ENCODE measurements at places on chromosomes 12 and 14.

- no peak for DNase-seq
Observed at GRCh38 chr14:87005280-87005679, 987.7 kb downstream of the GALC start.

DNA sequence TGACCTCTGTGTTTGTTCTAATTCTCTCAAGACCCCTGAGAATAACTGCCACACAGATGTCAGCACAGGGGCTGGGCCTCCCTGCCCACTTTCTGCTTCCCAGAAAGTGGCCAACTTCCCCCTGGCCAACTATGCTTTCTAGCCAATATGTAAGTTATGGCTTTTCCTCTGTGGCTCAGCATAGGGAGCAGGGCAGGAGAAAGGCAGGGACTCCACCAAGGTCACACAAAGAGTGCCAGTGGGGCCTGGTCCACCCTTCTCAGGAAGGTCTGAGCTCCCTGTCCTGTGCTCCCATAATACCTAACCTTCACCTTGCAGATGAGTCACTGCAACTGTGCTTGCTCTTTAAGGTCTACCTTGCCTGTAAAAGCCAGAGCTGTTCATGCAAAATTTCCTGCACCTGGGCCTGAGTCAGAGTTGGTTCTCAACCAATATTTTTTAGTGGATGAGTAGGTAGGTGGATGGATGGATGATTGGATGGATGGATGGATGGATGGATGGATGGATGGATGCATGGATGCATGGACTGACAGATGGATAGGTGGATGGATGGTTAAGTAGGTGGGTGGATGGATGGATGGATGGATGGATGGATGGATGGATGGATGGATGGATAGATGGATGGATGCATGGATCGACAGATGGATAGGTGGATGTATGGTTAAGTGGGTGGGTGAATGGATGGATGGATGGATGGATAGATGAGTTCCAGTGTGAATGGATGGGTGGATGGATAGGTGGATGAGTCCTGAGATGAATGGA lies 64.2 kb downstream of the DIO3 start:
- no peak for DNase-seq

- no peak for DNase-seq
Observed at GRCh38 chr14:34062353-34062973, 111.6 kb upstream of the EGLN3 start.

- DNase-seq: no peak
Observed at GRCh38 chr12:94126067-94126466, 22.3 kb upstream of the PLXNC1 start.

DNA sequence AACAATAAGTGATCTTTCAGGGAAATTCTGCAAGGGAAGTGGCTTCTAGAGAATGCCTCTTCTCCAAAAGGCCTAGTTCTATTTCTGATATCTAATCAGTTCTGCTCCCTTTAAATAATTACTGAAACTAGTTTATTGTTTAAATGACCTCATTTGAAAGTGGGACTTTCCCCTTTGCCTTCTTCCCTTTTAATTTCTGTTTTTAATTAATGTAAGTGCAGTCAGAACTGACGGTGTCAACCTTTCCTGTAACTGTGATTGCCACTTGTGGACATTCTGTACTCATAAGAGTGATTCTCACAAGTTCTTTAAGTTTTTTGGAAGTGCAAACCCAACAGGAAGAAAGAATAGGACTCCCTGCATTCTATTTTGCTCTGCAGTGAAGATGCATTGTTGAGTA lies 265.3 kb upstream of the PLEKHG7 start:
- DNase-seq: no peak

DNA sequence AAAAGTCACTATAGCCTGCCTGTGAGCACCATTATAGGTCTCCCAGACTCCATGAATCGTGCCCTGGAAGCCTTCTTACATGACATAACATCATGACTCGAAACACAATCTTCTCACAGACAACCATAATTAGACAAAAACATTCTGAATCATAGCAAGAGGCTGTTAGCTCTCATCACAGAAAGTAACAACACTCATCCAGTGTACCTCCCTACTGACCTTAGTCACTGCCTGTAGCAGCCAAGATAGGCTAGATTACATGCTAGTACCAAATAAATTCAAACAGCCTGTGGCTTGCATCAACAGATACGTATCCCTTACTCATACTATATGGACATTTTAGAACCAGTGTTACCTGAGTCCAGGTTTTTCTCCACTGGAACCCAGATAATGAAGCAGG lies 663.8 kb upstream of the FOXG1 start:
- DNase-seq: no peak

DNA sequence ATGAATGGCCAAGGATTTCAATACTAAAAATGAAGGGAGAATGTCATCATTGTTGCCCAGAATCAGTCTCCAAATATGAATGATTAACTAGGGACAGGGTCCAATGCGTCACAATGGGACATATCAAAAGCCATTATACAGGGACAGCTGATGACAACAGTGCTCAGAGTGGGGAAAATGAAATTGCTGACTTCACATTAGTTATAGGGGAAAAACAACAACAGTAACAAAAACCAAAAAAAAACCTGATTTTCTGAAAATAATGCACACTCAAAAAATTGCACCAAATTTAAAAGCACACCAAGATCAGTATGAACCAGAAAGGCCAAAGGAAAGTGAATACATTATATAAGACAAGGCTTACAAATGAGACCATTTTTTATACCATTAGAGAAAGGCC lies 353.2 kb upstream of the SOX5 start:
- no peak for DNase-seq

- DNase-seq: no peak
Observed at GRCh38 chr12:111443586-111443985, 37.9 kb downstream of the SH2B3 start.

DNA sequence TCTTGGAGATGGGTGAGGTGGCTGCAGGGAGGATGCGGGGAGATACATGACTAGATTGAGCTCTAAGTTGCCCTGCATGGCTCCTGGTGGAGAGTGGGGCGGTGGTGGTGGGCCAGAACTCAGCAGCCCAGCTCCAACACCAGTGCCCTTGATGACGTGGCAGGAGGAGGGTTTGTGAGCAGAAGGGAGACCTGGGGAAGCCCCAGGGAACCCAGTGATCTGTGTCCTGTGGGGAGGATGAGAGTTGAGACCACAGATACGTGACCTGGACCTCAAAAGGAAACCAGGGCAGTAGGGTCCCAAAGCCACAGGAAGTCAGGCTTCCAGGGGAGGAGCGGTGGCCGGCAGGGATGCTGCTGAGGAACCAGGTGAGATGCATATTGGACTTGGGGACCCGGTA lies 989.1 kb upstream of the TMEM132C start:
- DNase-seq: no peak

DNA sequence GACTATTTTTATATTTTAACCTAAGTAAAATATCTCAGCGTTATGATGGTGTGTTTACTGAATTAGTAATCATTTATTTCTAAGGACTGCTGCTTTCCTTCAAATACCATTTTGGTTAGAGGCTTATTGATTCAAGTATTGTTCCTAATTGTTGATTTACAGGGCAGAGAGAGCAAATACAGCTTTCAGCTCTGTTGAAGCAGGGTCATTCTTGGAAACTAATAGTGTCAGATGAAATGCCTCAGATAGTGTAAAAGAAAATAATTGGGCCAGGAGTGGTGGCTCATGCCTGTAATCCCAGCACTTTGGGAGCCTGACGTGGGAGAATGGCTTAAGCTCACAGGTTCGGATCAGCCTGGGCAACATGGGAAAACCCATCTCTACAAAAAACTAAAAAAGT lies 249.3 kb downstream of the FUT8 start:
- no peak for DNase-seq

DNA sequence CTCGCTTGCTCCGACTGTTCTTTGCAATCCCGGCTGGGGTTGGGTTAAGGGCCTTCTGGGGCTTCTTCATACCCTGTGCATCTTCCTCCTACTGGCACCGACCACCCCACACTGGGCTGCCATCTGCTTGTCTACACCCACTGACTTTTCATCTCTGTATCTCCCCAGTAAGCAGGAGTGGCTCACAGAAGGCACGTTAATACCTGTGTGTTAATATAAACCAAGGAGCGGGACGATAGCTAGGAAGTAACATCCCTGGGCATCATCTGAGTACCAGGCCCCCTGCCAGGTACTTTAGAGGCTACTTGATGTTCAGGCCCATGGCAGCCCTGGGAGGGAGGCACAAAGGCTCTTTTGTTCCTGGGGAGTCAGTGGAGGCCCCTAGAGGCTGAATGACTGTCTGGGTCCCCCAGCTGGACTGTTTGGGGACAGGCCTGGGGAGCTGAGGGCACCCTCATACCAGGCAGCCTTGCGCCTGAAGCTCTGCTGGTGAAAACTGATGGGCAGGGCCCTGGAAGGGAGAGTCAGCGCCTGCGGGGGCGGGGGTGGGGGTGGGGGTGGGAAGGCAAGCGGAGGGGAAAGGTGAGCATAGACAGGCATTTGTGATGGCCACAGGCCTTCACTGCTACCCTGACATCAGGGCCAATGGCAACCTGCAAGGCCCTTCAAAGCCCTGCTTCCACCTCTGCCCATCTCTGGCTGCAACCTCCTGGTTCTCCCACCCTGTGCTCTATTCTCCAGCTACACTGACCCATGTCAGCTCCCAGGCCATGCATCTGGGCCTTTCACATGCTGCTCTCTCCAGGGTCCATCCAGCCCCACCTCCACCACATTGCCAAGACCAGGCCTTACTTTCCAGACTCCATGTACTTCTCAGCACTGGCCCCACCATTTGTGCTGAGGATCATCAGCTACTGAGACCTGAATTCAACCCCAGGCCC lies 34.2 kb upstream of the DEGS2 start:
- no peak for DNase-seq

GRCh38 chr12:127083008-127083949 lies 1183.7 kb upstream of the TMEM132C start:
- DNase-seq: no peak

DNA sequence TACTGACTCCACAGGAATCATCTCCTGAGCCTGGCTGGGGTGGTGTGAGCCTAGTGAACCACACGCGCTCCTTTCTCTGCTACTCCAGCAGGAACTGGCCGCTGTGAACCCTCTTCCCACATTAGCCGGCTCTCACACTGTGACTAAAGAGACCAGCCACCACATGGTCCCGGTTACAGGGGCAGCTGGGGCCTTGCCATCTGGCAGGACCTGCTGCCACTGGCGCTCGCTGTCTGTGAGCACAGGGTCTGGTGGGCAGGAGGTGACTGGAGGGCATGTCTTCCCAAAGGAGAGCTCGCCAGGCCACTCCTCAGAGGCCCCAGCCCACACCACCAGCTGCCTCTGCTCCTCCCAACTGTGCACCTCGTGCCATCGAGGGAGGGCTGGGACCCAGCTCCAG lies 99.3 kb downstream of the SINHCAF start:
- no peak for DNase-seq

DNA sequence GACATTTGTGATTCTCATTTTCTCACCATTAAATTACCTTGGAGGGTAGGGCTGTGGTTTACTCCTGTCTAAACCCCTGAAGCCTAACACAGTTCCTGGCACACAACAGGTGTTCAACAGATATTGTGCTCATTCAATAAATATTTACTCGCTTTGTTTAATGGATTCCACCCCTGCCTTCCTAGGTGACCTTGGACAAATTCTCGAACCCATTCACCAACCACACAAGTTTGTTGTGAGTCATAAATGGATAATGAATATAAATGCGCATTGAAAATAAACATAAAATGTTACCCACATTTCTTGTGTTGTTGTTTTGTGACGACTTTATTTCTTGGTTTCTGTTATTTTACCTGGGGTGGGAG lies 362 bp upstream of the TSFM start:
- no peak for DNase-seq

DNA sequence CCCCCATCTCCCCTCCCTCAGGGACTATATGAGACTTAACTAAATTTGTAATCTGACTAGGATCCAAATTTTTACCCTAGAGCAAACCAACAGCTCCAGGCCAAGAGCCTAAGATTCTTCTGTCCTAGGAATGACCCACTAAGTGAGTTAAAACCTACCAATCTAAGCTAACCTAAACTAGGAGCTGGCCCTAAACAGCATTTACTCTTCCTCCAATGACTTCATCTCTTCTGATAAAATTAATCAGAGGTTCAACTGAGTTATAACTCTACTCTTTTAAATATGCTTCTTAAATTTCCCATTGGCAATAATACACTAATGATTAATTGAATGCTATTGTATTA lies 39.9 kb upstream of the TMPO start:
- DNase-seq: no peak

- DNase-seq: no peak
Observed at GRCh38 chr12:45828402-45828801, 98.9 kb downstream of the ARID2 start.

DNA sequence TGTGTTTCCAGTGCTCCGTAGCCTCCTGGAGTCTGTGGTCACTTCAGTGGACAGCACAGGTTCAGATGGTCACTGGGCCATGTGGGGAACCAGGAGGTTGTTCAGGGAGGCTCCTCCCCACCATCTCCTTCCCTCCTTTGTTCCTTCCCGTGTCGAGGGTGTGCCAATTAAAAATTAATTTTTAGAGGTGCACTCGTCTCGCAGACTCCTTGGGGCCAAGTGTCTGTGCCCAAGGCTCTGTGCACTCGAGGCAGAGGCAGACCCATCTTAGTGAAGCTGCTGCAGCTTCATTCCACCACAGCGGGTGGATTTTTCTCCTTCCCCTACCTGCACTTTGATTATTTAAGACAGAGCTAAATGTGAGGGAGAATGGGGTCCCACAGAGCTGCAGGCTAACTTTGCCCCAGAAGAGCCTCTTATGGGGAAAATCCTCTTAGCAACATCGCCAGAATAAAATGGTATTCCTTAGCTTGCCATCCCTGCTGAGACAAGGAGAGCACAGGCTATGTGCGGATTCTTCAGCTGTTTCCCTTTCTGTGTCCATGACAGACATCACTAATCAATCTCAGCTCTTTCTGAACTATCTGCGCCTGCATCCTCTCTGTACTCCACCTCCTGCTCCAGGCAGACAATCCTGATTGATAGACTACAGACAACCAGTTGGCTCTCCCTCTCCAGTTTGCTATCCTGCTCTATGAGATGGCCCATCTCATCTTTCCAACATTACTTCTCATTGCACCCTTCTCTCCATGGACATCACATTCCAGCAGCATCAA lies 159.5 kb downstream of the VRK1 start:
- DNase-seq: no peak

GRCh38 chr12:32702473-32702872 lies 23.4 kb downstream of the DNM1L start:
- no peak for DNase-seq

DNA sequence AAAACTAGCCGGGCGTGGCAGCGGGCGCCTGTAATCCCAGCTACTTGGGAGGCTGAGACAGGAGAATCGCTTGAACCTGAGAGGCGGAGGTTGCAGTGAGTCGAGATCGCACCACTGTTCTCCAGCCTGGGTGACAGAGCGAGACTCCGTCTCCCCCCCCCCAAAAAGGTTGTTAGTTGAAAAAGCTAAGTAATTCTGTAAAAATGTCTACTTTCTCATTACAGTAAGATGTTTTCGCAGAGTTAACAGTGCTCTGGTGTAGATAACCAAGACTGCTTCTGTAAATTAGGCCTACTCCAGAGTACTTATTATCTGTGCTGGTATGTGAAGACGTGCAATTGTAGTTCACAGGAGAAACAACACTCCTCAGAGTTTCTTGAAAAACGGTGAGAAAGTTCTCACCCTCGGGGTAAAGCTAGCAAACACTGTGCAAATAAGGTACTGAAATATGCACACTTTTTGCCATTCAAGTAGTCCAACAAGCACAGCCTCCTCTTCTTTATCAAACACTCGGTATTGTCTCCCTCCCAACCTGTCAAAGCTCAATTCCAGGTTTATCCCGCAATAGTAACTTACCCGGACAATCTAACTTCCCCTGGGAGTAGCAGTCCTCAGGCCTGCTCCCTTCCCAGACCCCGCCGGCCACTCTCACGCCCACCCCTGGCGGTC lies 974 bp downstream of the BTBD7 start:
- no peak for DNase-seq

Measured in ELF-1 (cell line).